ENCODE measurements at places on chromosomes 1 and 21. TPM values are rescaled to one million over a fixed set of nuclear protein-coding genes. Genes with fewer than 3 reads are reported as not detected.

Gene ATP1A2
- 157 TPM for total RNA-seq

Gene FAF1
- 60.4 TPM for total RNA-seq

Gene CELF3
- total RNA-seq, result 0.93 TPM

Gene ADORA1
- 0.39 TPM for total RNA-seq

Gene LRRC71
- total RNA-seq, result not detected

Gene ALX3
- not detected for total RNA-seq

Gene LINGO4
- total RNA-seq, result not detected

Gene LRRC3
- total RNA-seq, result 5.6 TPM

Gene NPHP4
- total RNA-seq, result 5.7 TPM

Gene CD84
- total RNA-seq, result 3.7 TPM

Gene LAX1
- 0.66 TPM for total RNA-seq

Gene PHF13
- 22.8 TPM for total RNA-seq

Gene ENAH
- 158 TPM for total RNA-seq

Gene ZBTB8B
- not detected for total RNA-seq

Gene OR2G6
- total RNA-seq, result not detected

Gene MASP2
- total RNA-seq, result 0.13 TPM

Gene AGO4
- total RNA-seq, result 25.0 TPM

Gene OR2T11
- not detected for total RNA-seq

Gene KRTAP11-1
- total RNA-seq, result not detected

Gene LEFTY1
- not detected for total RNA-seq

Gene CDA
- 0.96 TPM for total RNA-seq

Gene ASTN1
- 2.5 TPM for total RNA-seq

Gene CLEC20A
- total RNA-seq, result not detected

Gene SORT1
- 99.7 TPM for total RNA-seq

Gene TSACC
- total RNA-seq, result not detected

Gene PLPPR5
- not detected for total RNA-seq

Gene GPR25
- not detected for total RNA-seq

Gene PEAR1
- total RNA-seq, result 7.9 TPM

Gene LRRN2
- total RNA-seq, result 7.5 TPM

Gene RHBDL2
- total RNA-seq, result 1.2 TPM

Gene PBX1
- total RNA-seq, result 177 TPM

Gene ADAM30
- not detected for total RNA-seq

Gene PRKACB
- total RNA-seq, result 51.5 TPM

Gene TMEM82
- total RNA-seq, result not detected

Gene DSTYK
- 15.8 TPM for total RNA-seq

Gene HCN3
- 0.47 TPM for total RNA-seq

Gene FCRL5
- total RNA-seq, result not detected

Gene LDLRAD2
- total RNA-seq, result not detected

Gene JAM2
- 51.1 TPM for total RNA-seq

Gene ANKRD45
- 0.81 TPM for total RNA-seq

Gene CPLANE2
- 13.0 TPM for total RNA-seq

Gene AUNIP
- 1.1 TPM for total RNA-seq

Gene WNT9A
- total RNA-seq, result 5.4 TPM

Gene SPRR2B
- not detected for total RNA-seq

Gene SLAMF8
- total RNA-seq, result 4.3 TPM
